Activated T-cell treated with anti-CD3 and anti-CD28 coated beads for 1 hour (primary cell): ENCODE measurements at places on chromosomes 1 and 21.

DNA sequence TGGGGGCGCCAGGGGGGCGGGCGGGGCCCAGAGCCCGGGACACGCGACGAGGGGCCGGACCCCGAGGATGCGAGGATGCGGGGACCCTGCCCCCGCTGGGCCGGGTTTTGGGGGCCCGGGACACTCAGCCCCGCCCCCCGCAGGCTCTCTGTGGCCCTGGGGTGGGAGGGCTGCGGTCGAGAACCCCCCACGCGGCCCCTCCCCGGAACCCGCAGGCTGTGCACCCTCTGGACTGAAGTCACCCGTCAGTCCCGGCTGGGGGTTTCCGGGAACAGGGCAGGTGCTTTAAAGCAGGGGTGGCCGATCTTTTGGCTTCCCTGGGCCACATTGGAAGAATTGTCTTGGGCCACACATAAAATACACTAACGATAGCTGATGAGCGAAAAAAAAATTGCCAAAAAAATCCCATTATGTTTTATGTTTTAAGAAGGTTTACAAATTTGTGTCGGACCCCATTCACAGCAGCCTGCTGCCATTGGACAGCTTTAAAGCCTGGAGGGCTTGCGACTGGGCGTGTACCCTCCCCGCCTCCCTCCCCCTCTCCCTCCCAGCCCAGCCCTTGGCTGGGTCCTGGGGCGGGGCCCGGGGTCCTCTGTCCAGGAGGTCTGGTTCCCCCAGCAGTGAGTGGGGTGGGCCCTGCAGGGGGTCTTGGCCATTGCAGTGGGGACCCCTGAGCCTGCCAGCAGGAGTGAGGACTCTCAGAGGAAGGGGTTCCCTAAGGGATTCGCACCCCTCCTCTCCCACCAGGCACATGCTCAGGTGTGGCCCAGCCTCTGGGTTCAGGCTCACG, 21.6 kb upstream of the C1orf159 start:
- peak; percentile 52 for DNase-seq

DNA sequence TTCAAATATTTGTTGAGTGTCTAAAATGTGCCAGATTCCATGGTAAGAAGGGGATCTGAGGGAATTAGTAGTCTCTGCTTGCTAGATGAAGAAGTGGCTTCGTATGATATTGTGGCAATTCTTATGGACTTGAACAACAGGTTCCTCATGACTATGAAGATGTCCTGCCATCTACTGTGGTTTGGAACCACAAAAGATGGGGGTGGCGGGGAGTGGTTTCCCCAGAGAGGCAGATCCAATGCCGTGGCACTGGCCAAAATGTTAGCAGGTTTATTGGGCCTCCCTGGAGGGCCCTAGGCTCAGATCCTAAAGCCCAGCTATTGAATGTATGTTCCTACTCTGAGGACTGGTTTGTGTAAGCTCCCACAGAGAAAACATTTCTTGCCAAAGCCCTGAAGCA, 120.8 kb downstream of the RGS2 start:
- DNase-seq = no peak

DNA sequence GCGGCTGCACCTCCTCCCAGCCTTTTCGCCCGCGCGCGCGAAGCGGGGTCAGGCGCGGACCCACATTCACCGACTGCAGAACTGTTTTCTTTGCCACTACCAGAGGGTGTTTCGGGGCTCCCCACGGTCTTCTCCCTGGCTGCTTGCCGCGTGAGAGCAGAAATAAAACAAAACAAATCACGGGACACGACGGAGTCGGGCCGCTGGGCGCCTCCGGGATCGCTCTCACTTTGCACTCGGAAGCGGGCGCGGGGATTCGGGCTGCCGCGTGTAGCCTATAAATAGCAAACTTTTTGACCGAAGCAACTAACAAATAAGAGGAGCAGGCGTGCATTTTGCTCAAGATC, 412.3 kb upstream of the ESRRG start:
- no peak for DNase-seq

DNA sequence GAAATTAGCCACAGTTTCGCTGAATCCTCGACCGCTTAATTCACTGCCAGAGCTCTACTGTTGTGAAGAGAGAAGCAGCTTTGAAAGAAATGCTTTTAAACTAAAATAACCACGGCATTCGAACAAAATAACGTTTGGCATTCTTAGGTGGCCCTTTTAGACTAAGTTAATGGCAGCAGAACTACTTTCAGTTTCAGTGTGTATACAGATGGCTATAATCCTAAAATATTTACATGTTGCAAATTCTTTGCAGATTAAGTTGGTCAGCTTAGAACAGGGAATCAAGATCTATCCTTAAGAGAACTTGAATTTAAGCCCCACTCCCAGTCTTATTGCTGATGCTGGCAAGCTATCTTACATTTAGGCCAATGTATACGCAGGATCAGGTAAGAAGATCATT, 62.7 kb downstream of the ADSS2 start:
- no peak for DNase-seq

DNA sequence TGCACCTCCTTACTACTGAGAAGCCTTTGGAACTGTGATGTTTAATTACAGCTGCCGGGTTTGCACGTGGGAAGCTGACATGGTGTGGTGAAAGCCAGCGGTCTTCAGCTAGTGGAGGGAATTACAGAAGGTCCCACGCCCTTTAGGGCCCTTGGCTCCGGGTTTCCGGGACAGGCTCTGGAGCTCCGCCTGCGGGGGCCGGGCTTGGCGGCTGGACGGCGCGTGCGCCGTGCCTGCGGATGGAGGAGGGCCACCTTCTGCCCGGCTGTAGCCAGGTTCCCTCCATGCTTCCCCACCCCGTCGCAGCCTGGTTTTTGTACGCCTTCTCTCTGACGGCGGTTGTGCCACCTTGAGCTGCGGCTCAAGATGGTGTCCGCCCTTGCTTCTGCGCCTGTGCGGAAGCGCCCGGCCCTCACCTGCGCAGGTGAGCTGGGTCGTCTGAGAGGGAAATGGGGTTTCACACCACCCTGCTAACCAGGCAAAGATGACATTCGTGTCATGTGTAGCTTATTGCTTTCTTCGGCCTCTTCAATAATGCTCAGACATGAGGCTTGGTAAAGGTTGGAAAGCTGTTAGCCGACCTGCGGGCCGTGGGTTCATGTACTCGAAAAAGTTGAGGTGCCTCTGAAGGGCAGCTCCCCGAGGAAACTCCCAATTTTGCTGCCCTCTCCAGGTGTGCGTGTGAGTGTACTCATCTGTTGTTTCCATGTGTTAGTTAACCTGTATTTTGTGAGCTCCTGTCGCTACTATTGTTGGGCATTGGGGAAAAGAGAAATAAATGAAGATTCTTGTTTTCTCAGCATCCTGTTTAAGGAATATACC, 36.6 kb upstream of the OPRD1 start:
- peak; percentile 41 for DNase-seq
